A549 treated with CpdA at 1 μM for 4 hours (cell line): ENCODE measurements at places on chromosomes 1 and 21. TPM values are rescaled to one million over a fixed set of nuclear protein-coding genes. Genes with fewer than 3 reads are reported as not detected.

NCF2 gene
- total RNA-seq: 1.9 to 3.2 TPM (median 2.3 TPM) in 5 replicates

COL6A1 gene
- total RNA-seq: 17.3 to 23.5 TPM (median 20.7 TPM) in 5 replicates

FALEC gene
- 0.18 to 0.39 TPM in 2 of 5 replicates, not detected in the others for total RNA-seq

PODN gene
- 0.02 TPM in 1 of 5 replicates, not detected in the others for total RNA-seq

COL24A1 gene
- 0.02 to 0.03 TPM in 2 of 5 replicates, not detected in the others for total RNA-seq

TFF3 gene
- not detected in 5 replicates for total RNA-seq

GJB4 gene
- total RNA-seq: 0.07 to 0.15 TPM (median 0.12 TPM) in 4 of 5 replicates, not detected in the other

BLACAT1 gene
- not detected in 5 replicates for total RNA-seq

PHC2 gene
- total RNA-seq: 81.0 to 90.9 TPM (median 83.8 TPM) in 5 replicates

C1orf141 gene
- total RNA-seq: not detected in 5 replicates

INTS7 gene
- total RNA-seq: 20.1 to 23.5 TPM (median 22.5 TPM) in 5 replicates

PCAT6 gene
- 2.5 to 3.9 TPM (median 3.6 TPM) in 5 replicates for total RNA-seq

ILDR2 gene
- 0.02 to 0.14 TPM in 2 of 5 replicates, not detected in the others for total RNA-seq

TDRD5 gene
- total RNA-seq: 0.01 to 0.09 TPM (median 0.05 TPM) in 3 of 5 replicates, not detected in the others

IVL gene
- 0.03 TPM in 1 of 5 replicates, not detected in the others for total RNA-seq

C1orf122 gene
- total RNA-seq: 31.0 to 60.3 TPM (median 56.3 TPM) in 5 replicates

ZBED6 gene
- total RNA-seq: 1.2 to 4.3 TPM (median 3.2 TPM) in 5 replicates

C1QA gene
- total RNA-seq: not detected in 5 replicates

TRAF3IP3 gene
- not detected in 5 replicates for total RNA-seq

C1orf216 gene
- total RNA-seq: 13.2 to 14.6 TPM (median 13.8 TPM) in 5 replicates

DIO1 gene
- not detected in 5 replicates for total RNA-seq

GBP1 gene
- total RNA-seq: 0.07 to 0.34 TPM (median 0.13 TPM) in 5 replicates

FCGR3A gene
- total RNA-seq: not detected in 5 replicates

SH3D21 gene
- 1.3 to 3.0 TPM (median 2.1 TPM) in 5 replicates for total RNA-seq

FAM131C gene
- 10.7 to 19.4 TPM (median 16.5 TPM) in 5 replicates for total RNA-seq

CD1E gene
- not detected in 5 replicates for total RNA-seq

PADI1 gene
- 1.3 to 2.3 TPM (median 1.8 TPM) in 5 replicates for total RNA-seq

NCMAP gene
- 0.03 to 0.08 TPM (median 0.04 TPM) in 4 of 5 replicates, not detected in the other for total RNA-seq

LDLRAP1 gene
- total RNA-seq: 8.7 to 10.9 TPM (median 9.5 TPM) in 5 replicates

COG2 gene
- total RNA-seq: 18.2 to 22.1 TPM (median 19.6 TPM) in 5 replicates
